NCI-H187 treated with DMSO at 0.1 percent for 48 hours (cell line): ENCODE measurements at places on chromosomes 1 and 21.

GRCh38 chr1:192783791-192784190 is 25.0 kb upstream of the RGS2 start:
- no peak for DNase-seq

DNA sequence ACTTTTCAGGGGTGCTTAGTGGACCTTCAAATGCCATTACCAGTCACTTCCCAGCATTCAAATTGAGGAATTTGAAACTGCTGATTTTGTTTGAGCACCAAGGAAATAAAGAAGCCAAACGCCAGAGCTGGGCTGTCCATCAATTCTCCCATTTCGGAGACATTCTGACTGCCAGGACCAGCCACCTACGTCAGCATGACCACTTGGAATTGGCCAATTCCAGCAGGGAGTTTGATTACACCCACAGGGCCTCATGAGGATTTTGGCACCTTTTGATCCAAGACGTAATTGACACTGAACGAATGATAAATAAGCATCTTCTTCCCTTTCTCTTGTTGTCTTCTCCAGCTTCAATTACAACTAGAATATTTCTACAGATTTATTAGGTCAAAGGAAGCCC is 40.2 kb downstream of the GREM2 start:
- no peak for DNase-seq

GRCh38 chr1:169110236-169110635 is 3.7 kb downstream of the ATP1B1 start:
- no peak for DNase-seq

GRCh38 chr1:42484382-42484781 is 21.3 kb downstream of the CCDC30 start:
- no peak for DNase-seq

DNA sequence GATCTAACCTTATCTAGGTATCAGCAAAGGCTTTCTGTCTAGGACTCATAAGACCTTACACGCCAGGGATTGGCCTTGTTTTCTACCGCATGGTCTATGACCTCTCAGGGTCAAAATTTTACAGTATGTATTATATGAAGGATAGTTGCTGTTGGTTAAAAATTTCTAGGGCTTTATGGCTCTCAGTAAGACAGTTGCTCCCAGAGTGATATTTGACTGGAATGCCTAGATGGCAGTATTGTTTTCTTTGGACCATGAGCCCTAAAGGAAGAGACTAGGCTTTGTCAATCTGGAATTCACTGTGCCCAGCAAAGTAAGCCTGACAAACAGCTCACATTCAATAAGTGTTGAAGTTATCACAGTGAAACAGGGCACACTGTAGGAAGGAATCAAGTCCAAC is 37.6 kb downstream of the C1orf87 start:
- DNase-seq = no peak
